ENCODE measurements at places on chromosomes 5 and 9. TPM values are rescaled to one million over a fixed set of nuclear protein-coding genes. Genes with fewer than 3 reads are reported as not detected.
A peak's percentile ranks its signal among the peaks of the same experiment; 100 is the strongest.

DNA sequence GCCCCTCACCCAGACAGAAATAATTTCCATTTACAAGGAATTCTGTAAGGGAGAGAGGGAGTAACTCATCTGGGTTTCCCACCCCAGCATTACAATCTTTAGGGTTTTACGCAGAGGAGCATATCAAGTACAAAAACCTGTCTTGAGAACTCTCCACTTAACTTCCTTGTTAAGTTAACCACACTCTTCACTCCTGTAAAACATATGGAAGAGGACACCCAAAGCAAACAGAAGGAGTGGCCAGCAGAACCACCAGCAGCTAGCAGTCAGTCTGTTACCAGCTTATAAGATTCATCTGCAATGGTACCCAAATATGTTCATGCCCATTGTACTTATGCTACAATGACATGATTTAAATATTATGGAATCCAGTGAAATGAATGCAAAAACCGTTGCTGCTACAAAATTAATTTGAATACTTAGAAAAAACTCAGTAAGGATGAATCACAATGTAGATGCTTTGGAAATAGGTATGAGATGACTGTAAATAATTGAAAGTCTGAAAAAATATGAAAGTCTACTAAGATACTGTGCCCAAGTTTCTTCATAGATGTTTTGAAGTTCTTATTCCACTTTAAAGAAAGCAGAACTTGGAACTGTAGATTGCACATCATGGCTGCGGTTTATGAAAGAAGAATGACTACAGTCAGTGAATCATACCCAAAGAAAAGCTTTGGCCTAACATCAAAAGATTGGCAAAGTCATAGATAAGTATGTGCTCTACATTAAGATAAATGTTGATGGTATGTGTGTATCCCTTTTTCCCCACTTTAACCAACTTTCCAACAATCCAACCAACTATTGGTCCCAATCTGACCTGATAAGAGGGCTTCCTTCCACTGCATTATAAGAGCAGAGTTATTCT, 233.6 kb downstream of the ACTL7B start:
- H3K27me3 ChIP-seq, result no peaks in the 10 kb centered on the region
- H3K36me3 ChIP-seq, result no peaks in the 10 kb centered on the region
- no peak for DNase-seq
- H3K4me1 ChIP-seq, result no peaks in the 10 kb centered on the region
- H3K4me3 ChIP-seq, result no peak overlapping the region

- no peak overlapping the region for H3K27ac ChIP-seq
- H3K27me3 ChIP-seq, result no peaks in the 10 kb centered on the region
- H3K36me3 ChIP-seq, result no peaks in the 10 kb centered on the region
- no peak overlapping the region for H3K4me3 ChIP-seq
- H3K4me1 ChIP-seq, result no peaks in the 10 kb centered on the region
Measured at GRCh38 chr9:85310573-85310972, 431.2 kb downstream of the AGTPBP1 start.

Gene PCDHB3
- total RNA-seq, result 0.92 TPM

- H3K4me1 ChIP-seq, result no peaks in the 10 kb centered on the region
- H3K27me3 ChIP-seq, result no peaks in the 10 kb centered on the region
- no peak overlapping the region for H3K27ac ChIP-seq
- DNase-seq, result no peak
- H3K36me3 ChIP-seq, result no peaks in the 10 kb centered on the region
- no peak overlapping the region for H3K4me3 ChIP-seq
Measured at GRCh38 chr5:145743396-145744061, 91.6 kb downstream of the PRELID2 start.

Gene PCDHA6
- 0.31 TPM for total RNA-seq

DNA sequence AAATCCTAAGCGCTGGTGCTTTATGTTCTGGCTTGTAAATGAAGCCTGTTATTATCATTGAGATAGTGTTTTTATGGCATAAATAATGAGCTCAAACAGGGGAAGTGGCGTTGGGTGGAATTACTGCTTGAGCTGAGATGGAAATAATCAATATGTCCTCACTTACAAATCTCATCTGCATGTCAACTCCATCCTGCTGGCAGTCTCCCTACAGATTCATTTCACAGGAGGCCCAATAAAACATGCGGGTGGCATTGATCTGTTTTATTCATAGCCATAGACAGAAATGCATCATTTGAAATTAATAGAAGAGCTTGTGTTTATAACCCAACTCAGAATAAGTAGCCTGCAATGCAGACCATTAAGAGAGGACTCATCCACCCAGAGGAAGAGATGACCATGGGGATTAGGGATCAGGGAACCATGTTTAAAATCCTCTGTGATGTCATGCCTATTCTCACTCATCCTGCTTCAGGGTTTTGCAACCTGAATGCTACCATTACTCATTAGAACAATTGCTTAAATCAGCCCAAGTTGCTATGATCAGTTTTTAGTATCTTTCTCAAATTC, 680.4 kb downstream of the TLR4 start:
- H3K27me3 ChIP-seq, result no peaks in the 10 kb centered on the region
- H3K4me1 ChIP-seq, result no peaks in the 10 kb centered on the region
- no peak for DNase-seq
- no peak overlapping the region for H3K27ac ChIP-seq

Gene SLC25A2
- total RNA-seq, result 0.28 TPM

DNA sequence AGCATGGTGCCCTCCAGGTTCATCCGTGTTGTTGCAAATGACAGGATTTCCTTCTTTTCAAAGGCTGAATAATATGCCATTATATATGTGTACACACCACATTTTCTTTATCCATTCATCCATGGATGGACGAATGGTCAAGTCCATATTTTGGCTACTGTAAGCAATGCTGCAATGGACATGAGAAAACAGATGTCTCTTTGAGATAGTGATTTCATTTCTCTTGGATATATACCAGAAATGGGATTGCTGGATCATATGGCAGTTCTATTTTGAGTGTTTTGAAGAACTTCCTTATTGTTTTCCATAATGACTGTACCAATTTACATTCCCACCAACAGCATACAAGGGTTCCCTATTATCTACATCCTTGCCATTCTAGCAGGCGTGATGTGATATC, 67.9 kb downstream of the TEK start:
- no peak overlapping the region for H3K27ac ChIP-seq
- H3K4me3 ChIP-seq, result no peak overlapping the region
- DNase-seq, result no peak

- no peak for DNase-seq
- no peak overlapping the region for H3K4me3 ChIP-seq
- no peak overlapping the region for H3K27ac ChIP-seq
- H3K36me3 ChIP-seq, result no peaks in the 10 kb centered on the region
- no peaks in the 10 kb centered on the region for H3K4me1 ChIP-seq
Measured at GRCh38 chr9:101652601-101653175, 57.9 kb upstream of the PPP3R2 start.

Gene OR1Q1
- total RNA-seq, result not detected

GRCh38 chr9:125999504-125999881, 252.3 kb downstream of the PBX3 start:
- H3K4me1 ChIP-seq, result no peaks in the 10 kb centered on the region
- H3K36me3 ChIP-seq, result no peaks in the 10 kb centered on the region
- DNase-seq, result no peak
- no peaks in the 10 kb centered on the region for H3K27me3 ChIP-seq
- H3K4me3 ChIP-seq, result no peak overlapping the region

Gene FIBCD1
- total RNA-seq, result 16.3 TPM

- peaks cover 45% of the 10 kb centered on the region for H3K4me1 ChIP-seq
- DNase-seq, result no peak
- H3K27me3 ChIP-seq, result no peaks in the 10 kb centered on the region
Measured at GRCh38 chr5:140039561-140039960, 3.5 kb downstream of the NRG2 start.

Gene RANBP17
- total RNA-seq, result not detected

DNA sequence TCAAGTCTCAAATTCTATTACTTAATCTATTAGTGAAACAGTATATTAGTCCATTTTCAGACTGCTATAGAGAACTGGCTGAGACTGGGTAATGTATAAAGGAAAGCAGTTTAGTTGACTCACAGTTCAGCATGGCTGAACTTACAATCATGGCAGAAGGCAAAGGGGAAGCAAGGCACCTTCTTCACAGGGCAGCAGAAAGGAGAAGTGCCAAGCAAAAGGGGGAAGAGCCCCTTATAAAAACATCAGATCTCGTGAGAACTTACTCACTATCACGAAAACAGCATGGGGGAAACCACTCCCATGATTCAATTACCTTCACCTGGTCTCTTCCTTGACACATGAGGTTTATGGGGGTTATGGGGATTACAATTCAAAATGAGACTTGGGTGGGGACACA, 67.9 kb upstream of the CHSY3 start:
- DNase-seq, result no peak
- no peaks in the 10 kb centered on the region for H3K36me3 ChIP-seq
- H3K27ac ChIP-seq, result no peak overlapping the region
- H3K4me1 ChIP-seq, result no peaks in the 10 kb centered on the region
- H3K27me3 ChIP-seq, result no peaks in the 10 kb centered on the region

- DNase-seq, result no peak
- no peaks in the 10 kb centered on the region for H3K36me3 ChIP-seq
- H3K4me1 ChIP-seq, result peaks cover 33% of the 10 kb centered on the region
- H3K4me3 ChIP-seq, result peak overlapping the region; percentile 70
Measured at GRCh38 chr9:35114840-35115628, 628 bp downstream of the ATOSB start.

- no peak for DNase-seq
- no peaks in the 10 kb centered on the region for H3K27me3 ChIP-seq
- no peaks in the 10 kb centered on the region for H3K36me3 ChIP-seq
- H3K4me3 ChIP-seq, result no peak overlapping the region
Measured at GRCh38 chr9:128729302-128729701, 5.4 kb upstream of the ZDHHC12 start.

Gene KCNIP1
- total RNA-seq, result not detected

Data from Panc1 (cell line).